ENCODE measurements at places on chromosomes 1 and 21. TPM values are rescaled to one million over a fixed set of nuclear protein-coding genes. Genes with fewer than 3 reads are reported as not detected.

GRCh38 chr1:66521721-66522365, 12.1 kb upstream of the SGIP1 start:
- no peak for DNase-seq
- no peaks in the 10 kb centered on the region for H3K27me3 ChIP-seq
- no peak overlapping the region for H3K4me3 ChIP-seq
- H3K36me3 ChIP-seq, result no peaks in the 10 kb centered on the region
- H3K4me1 ChIP-seq, result no peaks in the 10 kb centered on the region

DNA sequence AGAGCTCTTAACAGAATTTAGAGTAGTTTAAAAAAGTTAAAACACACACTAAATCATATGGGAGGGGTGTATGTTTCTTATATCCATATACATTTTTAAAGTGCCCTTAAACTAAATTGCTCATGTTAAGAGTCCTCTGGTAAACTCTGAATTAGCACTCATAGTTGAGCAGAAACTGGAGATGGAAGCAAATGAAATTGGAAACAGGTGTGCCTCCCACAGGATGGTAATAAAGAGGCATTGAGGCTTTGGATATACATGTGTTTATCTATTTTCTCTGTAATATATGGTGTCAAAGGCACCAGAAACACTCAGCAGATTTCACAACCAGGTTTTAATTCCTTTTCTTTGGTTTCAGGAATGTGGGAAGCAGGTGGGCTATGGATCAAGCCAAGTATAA, 188.6 kb downstream of the HS2ST1 start:
- H3K4me1 ChIP-seq, result no peaks in the 10 kb centered on the region
- H3K27ac ChIP-seq, result no peak overlapping the region
- H3K27me3 ChIP-seq, result no peaks in the 10 kb centered on the region
- no peak for DNase-seq

The LCE3E gene
- not detected for total RNA-seq

DNA sequence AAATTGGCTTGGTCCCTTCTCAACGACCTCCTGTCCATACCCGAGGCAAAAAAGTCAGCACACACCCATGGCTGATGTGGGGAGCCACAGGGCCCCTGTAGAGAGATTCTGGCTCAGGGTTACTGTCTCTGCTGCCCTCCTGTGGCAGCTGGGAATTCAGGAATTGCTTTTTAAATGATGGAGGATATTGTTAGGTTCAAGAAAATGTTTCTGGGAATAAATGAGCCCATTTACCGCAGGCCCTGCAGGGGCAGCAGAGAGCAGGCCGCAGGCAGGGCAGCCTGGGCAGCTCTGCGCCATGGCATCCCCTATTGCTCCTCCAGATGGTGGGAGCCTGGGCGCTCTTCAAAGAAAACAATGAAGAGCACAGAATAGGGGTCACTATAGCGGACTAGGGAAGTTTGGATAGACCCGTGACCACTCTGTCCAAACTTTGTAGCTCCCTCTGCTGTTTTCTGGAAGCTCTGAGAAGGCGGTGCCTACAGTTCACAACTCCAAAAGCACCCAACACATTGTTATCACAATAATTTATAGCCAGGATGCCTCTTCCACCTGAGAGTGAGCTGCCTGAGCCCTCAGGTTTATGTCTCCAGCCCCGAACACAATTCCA, 201.1 kb downstream of the BACH1 start:
- peaks cover 19% of the 10 kb centered on the region for H3K36me3 ChIP-seq
- H3K27ac ChIP-seq, result no peak overlapping the region
- DNase-seq, result peak; percentile 10
- H3K4me3 ChIP-seq, result no peak overlapping the region
- H3K4me1 ChIP-seq, result no peaks in the 10 kb centered on the region

The PTPN22 gene
- 45.7 TPM for total RNA-seq

- H3K27me3 ChIP-seq, result no peaks in the 10 kb centered on the region
- no peak overlapping the region for H3K27ac ChIP-seq
- H3K4me3 ChIP-seq, result no peak overlapping the region
- no peak for DNase-seq
- H3K4me1 ChIP-seq, result peaks cover 41% of the 10 kb centered on the region
Observed at GRCh38 chr1:113858418-113858817, 13.1 kb downstream of the PTPN22 start.

The GBP2 gene
- 396 TPM for total RNA-seq

DNA sequence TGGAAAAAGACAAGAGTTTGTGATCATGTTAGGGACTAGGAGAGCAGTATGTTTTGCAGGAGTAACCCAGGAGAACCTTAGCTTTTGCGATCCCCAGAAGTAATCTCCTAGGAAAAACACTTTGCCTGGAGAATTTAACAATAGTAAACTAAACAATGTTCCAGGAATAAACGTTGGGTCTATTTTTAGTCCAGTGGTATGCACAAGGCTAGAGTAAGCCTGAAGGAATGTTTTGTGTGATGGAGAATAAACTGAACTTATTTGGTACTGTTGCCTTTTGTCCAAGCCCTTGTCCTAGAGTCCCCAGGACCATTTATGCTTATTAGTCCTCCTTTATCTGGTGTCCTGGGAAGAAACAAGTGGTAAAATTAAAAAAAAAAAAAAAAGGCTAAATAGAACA, 28.7 kb upstream of the RGS5 start:
- no peaks in the 10 kb centered on the region for H3K4me1 ChIP-seq
- H3K27me3 ChIP-seq, result no peaks in the 10 kb centered on the region
- no peak overlapping the region for H3K27ac ChIP-seq
- H3K4me3 ChIP-seq, result no peak overlapping the region

- no peaks in the 10 kb centered on the region for H3K27me3 ChIP-seq
- peaks cover 6% of the 10 kb centered on the region for H3K36me3 ChIP-seq
- DNase-seq, result no peak
- peak overlapping the region; percentile 96 for H3K4me3 ChIP-seq
- H3K4me1 ChIP-seq, result peaks cover 33% of the 10 kb centered on the region
Observed at GRCh38 chr1:180501865-180502360, 464 bp downstream of the ACBD6 start.

The ADORA3 gene
- total RNA-seq, result 0.14 TPM

All from activated CD4-positive, alpha-beta memory T cell treated with anti-CD3 and anti-CD28 coated beads for 36 hours (primary cell).